Transverse colon (tissue), 4 donors: ENCODE measurements at places on chromosomes 6 and 20. TPM values are rescaled to one million over a fixed set of nuclear protein-coding genes. Genes with fewer than 3 reads are reported as not detected.

GRCh38 chr20:13412806-13413445 is 191.9 kb downstream of the ISM1 start:
- H3K4me1 ChIP-seq: no peaks in the 10 kb centered on the region
- no peaks in the 10 kb centered on the region for H3K36me3 ChIP-seq
- H3K27me3 ChIP-seq: no peaks in the 10 kb centered on the region
- H3K27ac ChIP-seq: no peak overlapping the region
- H3K4me3 ChIP-seq: no peak overlapping the region

GRCh38 chr6:138692978-138693909 is 80.3 kb upstream of the CCDC28A start:
- H3K27ac ChIP-seq: peak overlapping the region; percentile 88
- H3K4me1 ChIP-seq: peaks cover 15% of the 10 kb centered on the region
- H3K36me3 ChIP-seq: no peaks in the 10 kb centered on the region

GRCh38 chr6:132731086-132731485 is 17.2 kb upstream of the VNN1 start:
- H3K4me1 ChIP-seq: no peaks in the 10 kb centered on the region
- H3K36me3 ChIP-seq: no peaks in the 10 kb centered on the region
- DNase-seq: no peak
- H3K27me3 ChIP-seq: no peaks in the 10 kb centered on the region
- no peak overlapping the region for H3K27ac ChIP-seq

- H3K27ac ChIP-seq: peak overlapping the region; percentile 83
- no peaks in the 10 kb centered on the region for H3K27me3 ChIP-seq
- DNase-seq: peak; percentile 37
- H3K4me1 ChIP-seq: peaks cover 20% of the 10 kb centered on the region
Observed at GRCh38 chr6:108945681-108946159, 97.5 kb downstream of the ARMC2 start.

GRCh38 chr6:100353276-100354015 is 111.3 kb downstream of the SIM1 start:
- H3K27me3 ChIP-seq: no peaks in the 10 kb centered on the region
- no peak overlapping the region for H3K27ac ChIP-seq
- H3K4me3 ChIP-seq: no peak overlapping the region
- H3K36me3 ChIP-seq: no peaks in the 10 kb centered on the region

DNA sequence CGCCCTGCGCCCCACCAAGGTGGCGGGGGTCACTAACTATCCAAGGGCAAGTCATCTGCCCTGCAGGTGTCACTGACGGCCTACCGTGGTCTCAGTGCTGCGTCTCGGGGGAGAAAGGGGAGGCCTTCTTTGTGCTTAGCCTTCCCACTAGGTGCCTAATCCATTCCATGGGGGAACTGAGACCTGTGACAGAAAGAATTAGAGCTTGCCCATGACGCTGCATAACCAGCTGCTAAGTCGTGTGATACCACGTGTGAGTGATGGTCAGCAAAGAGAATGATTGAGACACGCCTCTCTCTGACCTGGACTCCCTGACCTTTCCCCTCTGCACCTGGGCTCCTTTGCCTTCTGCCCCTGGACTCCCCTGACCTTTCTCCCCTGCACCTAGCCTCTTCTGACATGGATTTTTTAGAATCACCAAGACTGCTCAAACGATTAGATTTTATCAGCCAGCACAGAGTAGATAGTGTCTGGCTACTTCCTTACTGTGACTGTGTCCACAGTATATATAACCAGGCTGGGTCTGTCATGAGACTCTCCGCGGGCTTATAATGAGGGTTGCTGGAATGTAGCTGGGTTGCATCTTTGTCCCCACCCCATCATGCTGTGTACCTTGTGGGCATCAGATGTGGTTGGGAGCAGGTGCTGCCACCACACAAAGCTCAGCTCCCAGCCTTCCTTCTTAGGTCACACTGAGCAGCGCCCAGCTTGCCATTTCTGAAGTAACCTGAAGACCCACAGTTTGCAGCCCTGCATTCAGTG is 140.6 kb downstream of the TMEM242 start:
- H3K36me3 ChIP-seq: peaks cover 18% of the 10 kb centered on the region
- H3K27ac ChIP-seq: peak overlapping the region; percentile 57
- H3K4me3 ChIP-seq: no peak overlapping the region
- peaks cover 14% of the 10 kb centered on the region for H3K4me1 ChIP-seq
- DNase-seq: no peak

DNA sequence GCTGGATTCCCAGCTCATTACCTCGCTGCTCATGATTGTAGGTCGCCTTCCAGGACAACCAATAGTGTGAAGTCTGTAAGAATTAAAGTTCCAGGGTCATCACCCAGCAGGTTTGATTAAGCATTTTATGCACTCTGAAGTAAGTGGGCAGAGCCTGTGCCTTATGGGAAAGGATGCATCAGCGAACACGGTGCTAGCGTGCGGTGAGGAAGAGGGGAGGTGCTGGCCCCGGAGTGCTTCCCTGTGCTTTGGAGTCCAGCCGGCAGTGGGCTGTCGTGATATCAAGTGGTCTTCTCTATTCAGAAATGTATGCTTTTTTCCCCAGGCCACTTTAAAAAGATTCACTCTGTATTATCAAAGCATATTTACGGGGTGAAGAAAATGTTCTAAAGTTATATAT is 16.0 kb downstream of the DUSP22 start:
- H3K36me3 ChIP-seq: no peaks in the 10 kb centered on the region
- no peak for DNase-seq
- no peaks in the 10 kb centered on the region for H3K27me3 ChIP-seq
- no peak overlapping the region for H3K27ac ChIP-seq
- no peak overlapping the region for H3K4me3 ChIP-seq
- peaks cover 3% of the 10 kb centered on the region for H3K4me1 ChIP-seq

- no peaks in the 10 kb centered on the region for H3K36me3 ChIP-seq
- no peak overlapping the region for H3K4me3 ChIP-seq
- no peaks in the 10 kb centered on the region for H3K27me3 ChIP-seq
Observed at GRCh38 chr20:53678990-53679596, 85.5 kb upstream of the ZNF217 start.

DNA sequence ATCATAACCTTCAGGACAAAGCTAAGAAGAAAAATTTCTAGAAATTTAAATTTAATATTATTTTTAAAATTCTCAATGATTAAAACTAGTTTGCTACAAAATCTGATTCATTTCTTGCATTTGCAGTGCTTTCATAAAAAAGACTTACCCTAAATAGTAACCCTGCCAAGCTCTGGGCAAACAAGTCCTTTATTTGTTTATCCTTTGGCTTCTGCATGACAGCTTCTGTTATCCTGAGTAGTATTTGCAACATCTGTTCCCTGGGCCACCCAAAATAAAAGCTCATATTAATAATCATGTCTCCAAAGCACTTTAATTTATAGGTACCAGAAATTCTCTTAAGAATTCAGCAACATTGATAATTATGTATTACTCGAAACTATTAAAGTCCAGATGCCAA is 101.3 kb downstream of the RALGAPA2 start:
- peaks cover 9% of the 10 kb centered on the region for H3K36me3 ChIP-seq
- no peak overlapping the region for H3K27ac ChIP-seq
- no peaks in the 10 kb centered on the region for H3K27me3 ChIP-seq

- H3K27ac ChIP-seq: peak overlapping the region; percentile 46
- no peaks in the 10 kb centered on the region for H3K4me1 ChIP-seq
- peaks cover 5% of the 10 kb centered on the region for H3K27me3 ChIP-seq
Observed at GRCh38 chr6:167113047-167113754, 9.7 kb upstream of the CCR6 start.

- H3K36me3 ChIP-seq: no peaks in the 10 kb centered on the region
- no peaks in the 10 kb centered on the region for H3K27me3 ChIP-seq
- no peak overlapping the region for H3K27ac ChIP-seq
- no peak for DNase-seq
- H3K4me3 ChIP-seq: no peak overlapping the region
- H3K4me1 ChIP-seq: no peaks in the 10 kb centered on the region
Observed at GRCh38 chr6:118419448-118420394, 128.4 kb upstream of the PLN start.

DNA sequence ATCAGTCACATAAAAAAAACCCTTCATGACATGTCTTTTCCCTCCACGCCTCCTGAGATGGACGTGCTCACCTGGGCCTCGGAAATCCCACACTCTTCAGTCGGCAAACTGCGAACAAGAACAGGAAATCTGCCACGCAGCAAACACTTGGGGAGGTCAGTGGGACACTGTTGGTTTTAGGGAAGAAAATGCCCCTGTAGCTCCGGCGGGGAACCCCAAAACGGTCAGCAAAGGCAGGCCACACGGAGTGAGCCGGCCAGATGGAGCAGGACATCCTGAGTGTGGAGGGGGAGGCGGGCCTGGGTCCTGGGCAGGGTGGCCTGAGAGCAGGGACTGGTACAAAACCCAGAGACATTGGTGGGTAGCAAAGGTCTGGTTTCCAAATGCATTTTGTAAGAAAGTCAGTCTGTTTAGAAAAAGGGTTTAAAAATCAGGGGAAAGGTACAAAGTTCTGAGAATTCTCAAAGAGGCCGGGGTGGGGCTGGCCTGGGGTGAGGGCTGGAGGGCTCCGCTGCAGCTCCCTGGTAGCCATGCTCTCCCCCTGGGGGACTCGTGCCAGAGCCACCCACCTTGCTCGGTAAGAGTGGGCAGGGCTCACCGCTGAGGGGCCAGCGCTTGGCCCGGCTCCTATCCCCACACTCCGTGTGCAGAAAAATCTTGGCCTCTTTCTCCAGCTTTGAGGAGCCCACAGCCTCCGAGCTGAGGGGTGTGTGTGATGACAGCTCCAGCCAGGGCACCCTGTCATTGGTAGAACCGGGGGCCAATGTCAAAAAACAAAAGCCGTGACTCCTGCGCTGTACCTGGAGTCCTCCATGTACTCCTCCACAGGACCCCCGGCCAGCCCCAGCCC is 5.2 kb downstream of the SLC2A4RG start:
- H3K36me3 ChIP-seq: no peaks in the 10 kb centered on the region
- no peak for DNase-seq
- H3K27ac ChIP-seq: no peak overlapping the region
- no peak overlapping the region for H3K4me3 ChIP-seq
- H3K27me3 ChIP-seq: no peaks in the 10 kb centered on the region
- peaks cover 17% of the 10 kb centered on the region for H3K4me1 ChIP-seq

GRCh38 chr6:1247894-1248293 is 64.0 kb upstream of the FOXQ1 start:
- H3K4me3 ChIP-seq: no peak overlapping the region
- no peaks in the 10 kb centered on the region for H3K36me3 ChIP-seq
- no peaks in the 10 kb centered on the region for H3K4me1 ChIP-seq
- no peaks in the 10 kb centered on the region for H3K27me3 ChIP-seq

DNA sequence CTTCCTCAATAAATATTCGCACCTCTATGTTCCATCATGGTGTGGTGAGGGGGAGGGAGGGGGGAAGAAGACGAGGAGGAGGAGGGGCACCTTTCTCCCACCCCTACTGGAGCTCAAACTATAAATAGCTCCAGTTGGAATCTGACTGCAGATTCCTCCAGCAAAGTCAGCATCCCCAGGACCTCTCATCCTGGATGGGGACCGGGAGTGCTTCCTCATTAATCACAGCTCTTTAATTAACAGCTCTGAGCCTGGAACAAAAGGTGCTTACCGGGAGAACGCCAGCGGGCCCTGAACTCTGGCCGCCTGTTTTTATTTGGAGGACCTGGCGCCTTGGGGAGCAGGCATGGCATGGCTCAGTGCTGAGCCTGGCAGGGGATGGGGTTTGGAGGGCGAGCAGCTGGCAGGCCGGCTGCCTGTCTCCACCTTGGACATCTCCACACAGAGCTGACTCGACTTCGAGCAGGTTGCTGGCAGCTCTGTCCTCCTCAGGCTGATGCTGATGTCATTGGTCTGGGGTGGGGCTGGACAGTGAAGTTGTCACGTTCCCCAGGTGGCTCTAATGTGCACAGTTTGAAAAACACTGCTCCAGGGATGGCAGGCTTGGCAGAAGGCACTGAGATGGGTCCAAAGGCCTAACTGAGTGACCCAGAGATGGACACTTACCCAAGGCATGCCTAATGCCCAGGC is 180.4 kb downstream of the DHX35 start:
- no peaks in the 10 kb centered on the region for H3K36me3 ChIP-seq
- no peak overlapping the region for H3K4me3 ChIP-seq
- H3K27ac ChIP-seq: no peak overlapping the region
- no peaks in the 10 kb centered on the region for H3K27me3 ChIP-seq
- no peak for DNase-seq

DNA sequence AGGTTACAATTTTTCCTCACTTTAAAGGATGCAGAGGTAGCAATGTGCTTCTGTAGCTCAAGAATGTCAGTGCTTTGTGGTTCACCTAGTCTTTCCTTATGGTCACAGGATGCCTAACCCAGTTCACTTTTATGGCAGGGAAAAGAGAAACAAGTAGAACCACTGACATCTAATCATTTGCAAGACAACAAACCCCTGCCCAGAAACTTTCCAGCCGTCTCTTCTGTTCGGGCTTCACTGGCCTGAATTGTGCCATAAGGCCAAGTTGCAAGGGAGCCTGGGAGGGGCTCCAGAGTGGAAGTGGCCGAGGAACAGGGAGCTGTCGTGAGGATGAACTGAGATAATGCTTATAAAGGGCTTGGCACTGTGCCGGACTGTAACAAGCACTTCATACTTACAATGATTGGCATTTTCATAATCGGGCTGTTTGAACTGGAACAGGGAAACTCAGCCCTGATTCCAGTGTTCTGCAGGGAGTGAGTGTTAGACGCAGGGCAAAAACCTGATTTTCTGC is 212.6 kb downstream of the BCAS1 start:
- DNase-seq: peak; percentile 76
- peaks cover 47% of the 10 kb centered on the region for H3K4me1 ChIP-seq
- H3K36me3 ChIP-seq: no peaks in the 10 kb centered on the region
- no peaks in the 10 kb centered on the region for H3K27me3 ChIP-seq
- peak overlapping the region; percentile 67 for H3K27ac ChIP-seq

- H3K27ac ChIP-seq: no peak overlapping the region
- no peaks in the 10 kb centered on the region for H3K27me3 ChIP-seq
Observed at GRCh38 chr6:155708100-155708499, 252.5 kb upstream of the NOX3 start.

DNA sequence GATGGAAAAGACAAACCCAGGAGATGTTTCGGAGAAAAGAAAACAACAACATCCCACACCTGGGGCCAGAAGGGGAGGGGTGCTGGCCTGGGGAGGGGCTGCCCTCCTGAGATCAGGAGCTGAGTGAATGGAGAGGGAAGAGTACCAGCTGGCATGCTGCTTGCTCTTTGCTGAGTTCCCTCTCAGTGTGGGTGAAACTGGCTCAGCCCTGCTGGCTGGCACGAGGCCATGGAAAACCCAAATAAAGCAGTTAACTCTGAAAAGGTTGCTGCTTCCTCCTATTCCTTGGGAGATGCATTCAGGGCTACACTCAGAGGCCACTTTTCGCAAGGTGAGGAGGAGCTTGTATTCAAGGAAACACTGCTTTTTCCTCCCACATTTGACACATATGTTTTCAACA is 8.0 kb upstream of the KCNK16 start:
- H3K4me1 ChIP-seq: no peaks in the 10 kb centered on the region
- no peak overlapping the region for H3K27ac ChIP-seq
- H3K36me3 ChIP-seq: no peaks in the 10 kb centered on the region

- no peak overlapping the region for H3K27ac ChIP-seq
- no peak for DNase-seq
- no peak overlapping the region for H3K4me3 ChIP-seq
Observed at GRCh38 chr6:43935921-43936439, 166.0 kb downstream of the VEGFA start.

The RIPPLY2 gene
- not detected for total RNA-seq

The CHD6 gene
- total RNA-seq: 28.5 TPM

The ADAM33 gene
- 15.0 TPM for total RNA-seq

The FAM50B gene
- total RNA-seq: not detected
